ENCODE measurements at places on chromosomes 11 and 22.

DNA sequence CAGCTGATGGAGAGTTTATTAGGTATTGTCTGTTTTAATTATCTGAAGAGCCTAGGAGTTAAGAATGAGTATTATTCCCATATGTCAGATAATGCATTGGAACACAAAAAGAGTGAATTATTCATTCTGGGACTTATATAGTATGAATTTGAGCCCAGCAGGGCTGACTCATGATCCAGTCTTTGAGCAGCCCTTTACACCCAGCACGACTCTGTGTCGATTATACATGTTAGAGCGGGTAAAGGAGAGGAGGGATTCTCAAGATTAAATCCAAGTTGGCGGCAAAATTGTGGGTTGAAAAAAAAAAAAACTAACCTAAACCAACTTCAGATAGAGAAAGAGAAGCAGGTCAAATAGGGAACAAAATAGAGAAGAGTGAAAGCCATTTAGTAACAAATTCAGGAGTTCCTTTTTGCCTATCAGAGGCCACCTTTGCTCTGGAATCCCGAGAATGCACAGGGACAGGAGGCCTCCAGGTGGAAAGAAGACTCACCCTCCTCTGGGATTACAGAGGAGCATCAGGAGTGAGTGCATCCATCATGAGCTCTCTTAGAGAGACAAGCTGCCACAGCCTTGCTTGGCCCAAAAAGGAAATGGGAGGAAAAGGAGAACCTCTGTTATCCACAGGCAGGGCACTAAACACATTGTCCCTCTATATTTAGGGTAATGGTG, 3.1 kb downstream of the MRGPRX1 start:
- DNase-seq, result no peak

DNA sequence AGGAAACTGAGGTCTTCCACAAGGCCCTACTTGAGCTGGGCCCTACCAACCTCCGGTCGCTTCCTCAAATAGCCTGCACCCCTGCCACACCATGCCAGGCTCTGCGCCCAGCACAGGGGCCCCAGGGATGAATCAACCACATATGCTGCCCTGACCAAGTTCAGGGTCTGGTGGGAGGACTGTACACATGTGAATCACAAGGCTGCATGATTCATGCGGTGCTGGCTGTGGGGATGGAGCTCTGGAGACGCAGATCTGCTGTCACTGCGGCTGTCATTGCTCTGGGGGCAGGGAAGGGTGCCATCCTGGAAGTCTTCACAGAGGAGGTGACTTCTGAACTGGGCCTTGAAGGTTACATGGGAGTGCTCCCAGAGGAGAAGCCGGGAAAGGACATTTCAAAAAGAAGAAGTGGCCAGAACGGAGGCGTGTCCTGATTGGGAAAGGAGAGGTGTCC, 21.5 kb downstream of the CYTH4 start:
- DNase-seq, result peak; percentile 84

- DNase-seq, result no peak
These were observed 4.9 kb downstream of the NDUFC2 start for GRCh38 chr11:78074756-78075155.

DNA sequence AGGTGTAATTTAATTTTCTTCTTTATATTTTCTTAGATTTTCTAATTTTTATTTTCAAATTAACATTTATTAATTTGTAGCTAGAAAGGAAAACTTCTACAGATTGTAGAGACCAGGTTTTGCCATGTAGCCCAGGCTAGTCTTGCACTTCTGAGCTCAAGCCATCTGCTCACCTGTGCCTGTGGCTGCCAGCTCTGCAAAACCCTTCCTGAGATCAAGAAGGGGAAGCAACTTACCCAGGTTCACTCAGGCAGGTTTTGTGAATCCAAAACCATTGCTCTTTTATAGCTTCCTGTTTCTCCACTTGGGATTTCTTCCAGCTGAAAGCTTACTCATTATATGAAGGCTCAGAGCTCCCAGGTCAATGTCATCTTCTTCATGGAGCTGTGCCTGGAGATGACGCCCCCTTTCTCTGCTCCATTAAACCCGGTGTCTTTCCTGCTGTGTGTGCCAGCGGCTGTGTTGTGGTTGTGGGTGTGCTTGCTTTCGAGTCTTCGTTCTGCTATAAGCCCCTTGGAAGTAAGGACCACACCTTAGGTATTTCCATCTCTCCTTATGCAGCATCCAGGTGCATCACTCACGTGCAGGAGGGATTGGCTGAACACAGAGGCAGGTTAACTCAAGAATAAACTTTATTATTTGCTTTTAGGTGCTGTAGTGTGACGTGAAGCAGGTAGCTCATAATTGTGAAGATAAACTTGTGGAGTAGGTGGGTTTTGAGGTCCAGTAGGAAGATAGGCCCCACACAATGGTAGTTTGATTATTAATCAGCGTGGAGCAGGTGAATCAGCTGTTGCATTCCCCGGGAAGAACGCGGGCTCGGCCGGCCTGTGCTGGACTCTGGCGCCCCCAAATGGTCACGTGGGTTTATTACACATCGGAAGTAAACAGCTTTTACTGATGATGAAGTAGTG, 42.2 kb upstream of the INCENP start:
- peak; percentile 83 for DNase-seq

DNA sequence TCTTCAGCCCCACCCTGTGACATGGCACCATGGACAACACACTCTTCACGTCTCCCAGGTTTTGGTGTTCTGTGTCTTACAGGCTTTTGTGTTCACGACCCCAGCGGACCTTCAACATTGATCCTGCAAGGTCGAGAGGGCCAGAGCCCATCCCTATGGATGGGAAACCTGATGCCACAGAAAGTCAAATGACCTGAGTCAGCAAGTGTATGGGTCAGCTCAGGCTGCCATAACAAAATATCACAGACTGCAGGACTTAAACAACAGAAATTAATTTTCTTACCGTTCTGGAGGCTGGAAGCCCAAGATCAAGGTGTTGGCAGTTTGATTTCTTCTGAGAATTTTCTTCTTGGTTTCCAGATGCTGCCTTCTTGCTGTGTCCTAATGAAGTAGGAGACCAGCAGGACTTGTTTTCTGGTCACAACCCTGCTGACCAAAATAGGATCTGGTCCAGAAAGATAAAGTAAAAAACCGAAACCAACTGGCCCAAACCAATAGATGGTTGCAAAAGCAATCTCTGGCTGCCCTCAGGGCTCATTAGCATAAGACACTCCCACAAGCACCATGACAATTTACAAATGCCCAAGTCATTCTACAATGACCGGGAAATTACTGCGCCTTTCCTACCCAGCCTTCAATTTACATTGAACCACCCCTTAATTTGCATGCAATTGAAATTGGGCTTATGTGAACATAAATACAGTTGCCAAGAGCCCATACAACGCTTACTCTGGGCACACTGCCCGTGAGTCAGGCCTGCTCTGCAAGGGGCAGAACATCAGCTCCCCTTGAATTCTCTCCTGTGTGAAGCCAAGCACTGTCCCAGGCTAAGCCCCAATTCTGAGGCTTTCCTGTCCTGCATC, 113.9 kb downstream of the RPS6KA4 start:
- no peak for DNase-seq

DNA sequence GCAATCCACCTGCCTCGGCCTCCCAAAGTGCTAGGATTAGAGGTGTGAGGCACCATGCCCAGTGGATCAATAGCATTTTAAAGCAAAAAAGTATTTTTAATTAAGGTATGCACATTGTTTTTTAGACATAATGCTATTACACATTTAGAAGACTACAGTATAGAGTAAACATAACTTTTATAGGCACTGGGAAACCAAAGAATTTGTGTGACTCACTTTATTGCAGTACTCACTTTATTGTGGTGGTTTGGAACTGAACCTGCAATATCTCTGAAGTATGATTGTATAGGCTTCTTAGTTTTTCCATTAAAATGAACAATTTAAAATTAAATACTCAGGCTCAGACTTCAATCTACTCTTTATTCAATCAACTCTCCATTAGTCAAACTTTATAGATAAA, 17.5 kb upstream of the CD3E start:
- no peak for DNase-seq

DNA sequence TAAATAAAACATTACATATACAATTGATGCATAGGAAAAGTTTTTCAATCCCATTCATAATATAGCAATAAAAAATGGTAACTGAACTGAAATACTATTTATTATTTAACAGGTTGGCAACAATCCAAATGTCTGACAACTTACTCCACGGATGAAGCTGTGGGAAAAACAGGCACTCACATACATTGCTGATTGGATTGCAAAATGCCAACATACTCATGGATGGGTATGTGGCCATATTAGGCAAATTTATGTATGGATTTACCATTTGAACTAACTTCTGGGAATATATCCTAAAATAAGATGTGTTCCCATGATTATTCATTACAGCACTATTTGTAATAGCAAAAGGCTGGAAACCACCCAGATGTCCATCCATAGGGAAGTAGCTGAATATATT, 3.2 kb upstream of the BIRC2 start:
- no peak for DNase-seq

DNA sequence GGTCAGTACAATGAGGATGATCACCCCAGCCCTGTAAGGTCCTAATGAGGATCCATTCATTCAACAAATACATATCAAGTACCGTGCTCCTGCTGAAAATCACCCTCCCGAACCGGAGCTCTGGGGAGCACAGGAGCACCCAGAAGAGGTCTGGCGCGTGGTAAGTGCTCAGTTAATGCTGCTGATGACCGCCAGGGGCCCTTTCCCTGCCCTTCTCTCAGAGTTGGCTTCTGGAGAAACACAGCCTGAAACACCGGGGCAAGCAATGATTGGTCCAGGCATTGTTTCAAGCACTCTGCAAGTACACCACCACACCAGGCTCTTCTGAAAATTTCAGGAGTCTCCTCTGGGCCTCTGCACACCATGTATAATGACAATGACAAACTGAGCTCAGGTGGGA, 3.8 kb upstream of the CCDC86 start:
- DNase-seq, result no peak

- DNase-seq, result peak; percentile 80
These were observed 114.9 kb downstream of the ETS1 start for GRCh38 chr11:128472128-128473089.

- DNase-seq, result no peak
These were observed 222.2 kb downstream of the C11orf87 start for GRCh38 chr11:109644152-109644551.

GRCh38 chr11:35165423-35166368, 26.7 kb downstream of the CD44 start:
- DNase-seq, result peak; percentile 87

Measured in stimulated activated CD4-positive, alpha-beta T cell treated with anti-CD3 and anti-CD28 coated beads, Interleukin-4, amount 100 ng/mL, for 24 hours (primary cell).